ENCODE measurements at places on chromosomes 2 and 18. TPM values are rescaled to one million over a fixed set of nuclear protein-coding genes. Genes with fewer than 3 reads are reported as not detected.

The TTC27 gene
- 31.8 TPM for total RNA-seq

The ZNF892 gene
- 9.6 TPM for total RNA-seq

The DCC gene
- under 0.01 TPM for total RNA-seq

The MRO gene
- total RNA-seq, result not detected

The ANKRD44 gene
- 3.6 TPM for total RNA-seq
